ENCODE measurements at places on chromosomes 12 and 14. TPM values are rescaled to one million over a fixed set of nuclear protein-coding genes. Genes with fewer than 3 reads are reported as not detected.

The EIF5 gene
- 149 TPM for total RNA-seq

The NKX2-1 gene
- total RNA-seq = not detected

The KLRD1 gene
- total RNA-seq = 0.04 TPM

- peaks cover 56% of the 10 kb centered on the region for H3K36me3 ChIP-seq
- H3K27ac ChIP-seq = peak overlapping the region; percentile 80
Measured at GRCh38 chr14:103735439-103735814, 19.8 kb downstream of the ZFYVE21 start.

DNA sequence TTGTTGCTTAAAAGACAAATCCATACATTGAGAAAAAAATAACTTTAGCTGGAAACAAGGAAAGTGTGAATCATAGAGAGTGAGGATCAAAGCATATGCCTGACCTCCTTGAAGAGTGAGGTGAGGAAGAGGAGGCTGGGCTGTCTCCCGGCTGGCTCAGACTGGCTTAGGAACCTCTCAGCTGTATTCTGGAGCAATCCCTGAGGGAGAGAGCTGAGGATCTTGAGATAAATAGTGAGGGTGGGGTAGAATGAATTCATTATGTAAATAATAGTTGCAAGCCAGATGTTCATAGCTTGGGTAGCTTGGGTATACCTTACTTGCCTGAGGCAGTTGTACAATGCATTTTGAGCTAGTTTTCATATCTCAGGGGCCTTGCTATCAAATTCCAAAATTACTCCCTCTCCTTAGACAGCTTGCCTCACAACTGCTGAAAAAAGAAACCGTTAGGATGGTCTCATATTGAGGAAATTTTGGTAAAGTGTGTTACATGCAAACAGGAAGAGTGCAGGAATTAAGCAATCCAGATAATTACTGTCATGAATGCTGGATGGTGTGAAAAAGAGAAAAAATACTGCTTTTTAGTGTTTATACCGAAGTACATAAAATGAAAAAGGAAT lies 30.5 kb upstream of the SLC15A5 start:
- H3K36me3 ChIP-seq = no peaks in the 10 kb centered on the region
- no peak overlapping the region for H3K4me3 ChIP-seq
- H3K27ac ChIP-seq = no peak overlapping the region
- H3K27me3 ChIP-seq = no peaks in the 10 kb centered on the region
- DNase-seq = no peak

DNA sequence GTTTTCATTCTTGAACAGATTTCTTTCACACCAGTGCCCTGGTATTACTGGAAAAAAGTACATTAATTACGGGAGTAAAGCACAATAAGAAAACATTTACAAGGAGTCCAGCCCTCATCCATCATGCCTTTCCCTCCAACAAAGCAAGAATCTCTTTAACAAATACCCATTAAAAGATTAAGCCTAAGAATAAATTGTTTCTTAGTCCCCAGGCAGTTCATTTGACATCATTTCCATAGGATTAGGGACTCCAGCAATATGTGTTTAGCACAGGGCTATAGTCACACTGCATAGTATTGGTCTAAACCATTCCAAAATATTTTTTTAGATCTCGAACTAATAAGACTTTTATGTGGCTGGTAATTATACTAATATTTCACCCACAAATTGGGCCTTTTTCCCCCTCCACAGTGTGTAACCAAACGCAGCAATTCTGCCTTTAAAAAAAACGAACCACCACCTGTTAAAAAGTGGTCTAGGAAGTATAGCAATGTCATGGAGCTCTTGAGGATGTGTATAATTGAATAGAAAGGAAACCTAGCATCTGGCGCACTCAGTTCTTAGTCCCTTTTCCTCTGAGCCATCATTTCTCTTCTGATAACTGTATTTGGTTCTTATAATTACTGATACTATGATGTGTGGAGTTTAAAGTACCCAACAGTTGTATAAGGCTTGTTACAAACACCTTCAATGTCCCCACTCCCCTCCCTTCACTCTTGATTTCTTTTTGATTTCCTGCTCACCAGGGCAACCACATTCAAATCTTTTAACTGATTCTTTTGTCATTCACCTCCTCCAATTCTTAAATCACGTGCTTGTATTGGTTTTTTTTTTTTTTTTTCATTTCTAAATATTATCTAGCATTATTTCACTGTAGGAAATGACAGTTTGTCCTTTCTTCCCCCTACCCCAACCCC lies 138.7 kb downstream of the ETV6 start:
- DNase-seq = no peak
- no peaks in the 10 kb centered on the region for H3K36me3 ChIP-seq
- H3K27ac ChIP-seq = peak overlapping the region; percentile 49
- H3K27me3 ChIP-seq = no peaks in the 10 kb centered on the region
- H3K4me3 ChIP-seq = no peak overlapping the region

- no peak overlapping the region for H3K27ac ChIP-seq
- DNase-seq = no peak
- no peak overlapping the region for H3K4me3 ChIP-seq
Measured at GRCh38 chr12:53977596-53978445, 3.1 kb upstream of the HOTAIR start.

GRCh38 chr14:52339262-52339661 lies 25.1 kb downstream of the PTGER2 start:
- H3K36me3 ChIP-seq = no peaks in the 10 kb centered on the region
- no peaks in the 10 kb centered on the region for H3K27me3 ChIP-seq
- H3K27ac ChIP-seq = no peak overlapping the region

GRCh38 chr14:38929416-38929815 lies 173.6 kb downstream of the SEC23A start:
- H3K4me1 ChIP-seq = no peaks in the 10 kb centered on the region
- no peak overlapping the region for H3K27ac ChIP-seq
- H3K27me3 ChIP-seq = no peaks in the 10 kb centered on the region
- no peak overlapping the region for H3K4me3 ChIP-seq
- no peak for DNase-seq

DNA sequence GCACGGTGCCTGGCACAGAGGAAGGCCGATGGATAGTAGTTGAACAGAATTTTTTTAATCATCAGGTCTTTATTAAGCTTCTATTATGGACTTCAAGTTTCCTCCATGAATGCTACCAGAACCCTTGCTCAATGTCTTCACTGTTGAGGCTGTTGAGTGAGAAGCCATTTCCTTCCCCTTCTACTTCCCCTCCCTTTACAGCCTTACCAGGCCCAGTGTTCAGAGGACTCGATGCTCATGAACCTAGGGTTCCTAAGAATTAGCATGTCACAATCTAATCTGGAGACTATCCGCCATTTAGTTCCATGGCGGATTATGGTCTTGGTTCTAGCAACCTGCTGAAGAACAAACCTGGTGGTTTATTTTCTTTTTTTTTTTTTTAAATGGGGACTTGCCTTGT lies 17.7 kb downstream of the ETV6 start:
- H3K27ac ChIP-seq = no peak overlapping the region
- no peaks in the 10 kb centered on the region for H3K27me3 ChIP-seq
- no peak for DNase-seq

GRCh38 chr12:86634456-86635410 lies 378.5 kb upstream of the MGAT4C start:
- DNase-seq = peak; percentile 25
- no peak overlapping the region for H3K27ac ChIP-seq
- no peaks in the 10 kb centered on the region for H3K36me3 ChIP-seq
- no peak overlapping the region for H3K4me3 ChIP-seq

DNA sequence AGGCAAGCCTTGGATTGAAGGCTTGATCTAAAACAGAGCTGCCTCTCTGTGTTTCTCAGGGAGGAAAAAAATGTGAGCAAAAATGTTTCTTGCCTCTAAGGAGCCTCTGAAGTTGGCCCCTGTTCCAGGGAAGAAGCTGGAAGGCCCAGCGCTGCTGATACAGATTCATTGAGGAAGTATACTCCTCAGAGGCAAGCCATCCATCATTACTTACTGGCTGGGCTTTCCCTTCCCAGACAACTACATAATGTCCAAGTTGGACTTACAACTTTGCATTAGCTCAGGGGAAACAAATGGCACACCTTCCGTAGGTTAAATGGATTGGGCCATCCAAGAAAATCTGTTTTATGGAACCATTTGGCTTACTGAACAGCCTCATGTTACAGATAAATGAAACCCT lies 263.7 kb upstream of the SEL1L start:
- H3K36me3 ChIP-seq = no peaks in the 10 kb centered on the region
- H3K4me3 ChIP-seq = no peak overlapping the region
- no peak overlapping the region for H3K27ac ChIP-seq
- no peak for DNase-seq

DNA sequence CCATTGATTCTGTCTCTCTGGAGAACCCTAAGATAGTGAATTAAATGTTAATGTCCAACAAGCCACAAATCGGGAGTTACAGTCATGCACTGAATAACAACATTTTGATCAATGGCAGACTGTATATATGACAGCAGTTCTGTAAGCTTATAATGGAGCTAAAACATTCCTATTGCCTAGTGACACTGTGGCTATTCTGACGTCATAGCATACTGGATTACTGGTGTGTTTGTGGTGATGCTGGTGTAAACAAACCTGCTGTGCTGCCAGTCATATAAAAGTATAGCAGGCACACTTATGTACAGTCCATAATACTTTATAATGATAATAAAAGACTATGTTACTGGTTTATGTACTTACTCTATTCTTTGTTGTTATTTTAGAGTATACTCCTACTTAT lies 56.7 kb upstream of the BICD1 start:
- DNase-seq = no peak
- H3K4me3 ChIP-seq = no peak overlapping the region
- peak overlapping the region; percentile 3 for H3K27ac ChIP-seq
- H3K4me1 ChIP-seq = peaks cover 28% of the 10 kb centered on the region
- no peaks in the 10 kb centered on the region for H3K27me3 ChIP-seq

DNA sequence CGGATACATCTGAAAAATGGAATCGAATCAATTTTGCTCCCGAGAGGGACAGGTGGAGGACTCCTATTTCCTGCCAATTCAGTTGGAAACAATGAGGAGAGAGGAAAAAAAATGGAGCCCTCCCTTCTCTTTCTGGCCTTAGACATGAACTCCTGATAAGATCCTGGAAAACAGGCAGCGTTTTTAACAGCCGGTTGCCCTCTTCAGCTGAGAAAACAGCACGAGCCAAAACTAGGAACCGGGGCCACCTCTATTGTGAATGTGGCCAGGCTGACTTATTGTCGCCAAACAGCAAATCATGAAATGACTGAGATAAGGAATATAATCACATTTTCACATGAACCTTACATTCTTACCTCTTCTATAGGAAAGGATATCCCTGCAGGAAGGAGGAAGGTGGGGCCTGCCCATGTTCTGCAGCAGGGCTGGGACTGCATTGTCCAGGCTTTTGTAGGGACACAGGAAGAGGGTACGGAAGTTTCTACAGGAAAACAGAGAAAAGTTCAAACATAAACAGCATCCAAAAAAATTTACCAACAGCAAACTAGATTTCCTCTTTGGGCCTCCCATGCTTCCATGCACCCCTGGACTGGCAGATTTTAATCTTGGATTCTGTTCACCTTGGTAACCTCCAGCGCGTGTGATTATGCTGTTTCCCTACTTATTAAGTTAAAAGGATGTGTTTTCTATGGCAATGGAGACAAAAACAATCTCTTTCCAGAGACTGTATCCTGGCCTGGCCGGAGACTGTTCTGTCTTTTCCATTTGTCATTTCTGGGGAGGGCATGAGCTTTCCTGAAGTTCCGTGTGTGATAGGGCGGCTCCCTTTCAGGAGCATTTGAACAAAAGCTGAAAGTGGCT lies 29.0 kb upstream of the ELK3 start:
- peak; percentile 12 for DNase-seq
- no peaks in the 10 kb centered on the region for H3K27me3 ChIP-seq

DNA sequence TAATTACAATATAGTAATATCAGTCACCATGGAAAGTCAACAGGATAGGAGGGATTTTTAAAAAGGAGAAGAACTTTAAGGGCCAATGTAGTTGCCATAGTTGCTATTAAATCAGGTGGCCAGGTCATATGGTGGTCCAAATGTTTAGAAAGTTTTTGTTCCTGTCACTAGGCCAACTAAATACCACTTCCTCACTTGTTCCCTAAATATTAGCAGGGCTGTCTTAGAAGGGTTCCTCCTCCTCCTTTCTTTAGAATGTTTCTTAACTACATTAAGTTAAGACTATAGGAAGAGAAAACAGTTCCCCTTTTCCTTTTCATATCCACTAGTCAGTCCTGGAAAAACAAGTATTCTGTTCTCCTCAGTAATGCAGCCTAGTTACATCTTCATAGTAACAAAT lies 50.3 kb downstream of the MON2 start:
- H3K4me3 ChIP-seq = no peak overlapping the region
- peaks cover 2% of the 10 kb centered on the region for H3K36me3 ChIP-seq
- no peak overlapping the region for H3K27ac ChIP-seq
- no peaks in the 10 kb centered on the region for H3K27me3 ChIP-seq
- DNase-seq = no peak

All from cardiac muscle cell (in vitro differentiated cells and primary cell).